CD4-positive, alpha-beta T cell (primary cell): ENCODE measurements at places on chromosomes 7 and 10. TPM values are rescaled to one million over a fixed set of nuclear protein-coding genes. Genes with fewer than 3 reads are reported as not detected.

DNA sequence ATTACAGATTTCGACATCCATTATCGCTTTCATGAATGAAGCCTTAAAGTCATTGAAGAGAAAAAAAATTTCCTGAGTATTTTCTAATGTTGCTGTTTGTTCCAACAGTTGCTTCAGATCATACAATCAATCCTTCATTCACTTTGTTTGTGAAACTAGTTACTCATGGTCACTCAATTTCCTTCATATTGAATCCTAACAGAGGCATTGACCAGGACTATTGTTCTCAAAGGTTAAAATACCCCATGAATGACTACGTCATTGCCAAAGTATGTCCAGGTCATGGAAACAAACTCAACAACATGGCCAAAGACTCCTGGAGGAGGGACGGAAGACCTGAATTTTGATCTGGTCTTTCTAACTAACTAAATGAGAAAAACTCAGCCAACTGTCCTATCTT, 54.0 kb upstream of the ABCB5 start:
- no peak for DNase-seq
- no peak overlapping the region for H3K4me3 ChIP-seq
- no peaks in the 10 kb centered on the region for H3K36me3 ChIP-seq
- H3K27me3 ChIP-seq: no peaks in the 10 kb centered on the region

- H3K27me3 ChIP-seq: no peaks in the 10 kb centered on the region
- H3K4me3 ChIP-seq: no peak overlapping the region
- no peak overlapping the region for H3K27ac ChIP-seq
- no peaks in the 10 kb centered on the region for H3K4me1 ChIP-seq
These were observed 84.4 kb upstream of the SEM1 start for GRCh38 chr7:96794063-96794462.

DNA sequence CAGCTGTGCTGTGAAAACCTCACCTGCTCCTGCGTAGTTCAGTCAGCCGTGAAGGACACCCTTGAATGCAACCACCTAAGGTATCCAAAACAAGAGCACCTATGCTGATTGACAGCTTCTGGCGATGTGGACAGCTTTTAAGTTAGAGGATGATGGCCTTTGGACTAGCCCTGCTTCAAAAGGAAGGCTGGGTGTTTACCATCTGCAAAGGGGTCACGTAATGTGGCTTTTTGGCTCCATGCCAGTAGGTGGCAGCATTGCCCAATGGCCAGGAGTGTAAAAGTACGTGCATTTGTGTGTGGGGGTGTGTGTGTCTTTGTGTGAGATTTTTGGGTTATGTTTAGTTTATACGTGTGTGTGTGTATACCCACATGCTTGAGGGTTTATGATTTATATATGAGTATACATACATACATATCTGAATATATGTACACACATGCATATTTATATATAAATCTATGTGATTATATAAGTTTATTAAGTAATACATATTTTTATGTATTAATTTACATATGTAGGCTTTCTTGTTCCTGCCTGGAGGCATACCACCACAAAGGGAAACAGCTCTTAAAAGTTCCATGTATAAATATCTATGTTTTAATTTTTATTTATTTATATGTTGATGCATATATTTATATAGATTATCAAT, 236.3 kb upstream of the ANKRD30A start:
- no peaks in the 10 kb centered on the region for H3K27me3 ChIP-seq
- H3K27ac ChIP-seq: no peak overlapping the region
- H3K4me1 ChIP-seq: no peaks in the 10 kb centered on the region
- no peak overlapping the region for H3K4me3 ChIP-seq
- peak; percentile 40 for DNase-seq
- no peaks in the 10 kb centered on the region for H3K36me3 ChIP-seq

- no peak for DNase-seq
- H3K4me3 ChIP-seq: no peak overlapping the region
- no peaks in the 10 kb centered on the region for H3K4me1 ChIP-seq
- no peaks in the 10 kb centered on the region for H3K36me3 ChIP-seq
- no peaks in the 10 kb centered on the region for H3K27me3 ChIP-seq
These were observed 240.7 kb downstream of the TFEC start for GRCh38 chr7:115789901-115790300.

GRCh38 chr10:128298587-128298986, 172.4 kb upstream of the MKI67 start:
- no peaks in the 10 kb centered on the region for H3K4me1 ChIP-seq
- no peak for DNase-seq
- no peak overlapping the region for H3K27ac ChIP-seq
- no peak overlapping the region for H3K4me3 ChIP-seq

DNA sequence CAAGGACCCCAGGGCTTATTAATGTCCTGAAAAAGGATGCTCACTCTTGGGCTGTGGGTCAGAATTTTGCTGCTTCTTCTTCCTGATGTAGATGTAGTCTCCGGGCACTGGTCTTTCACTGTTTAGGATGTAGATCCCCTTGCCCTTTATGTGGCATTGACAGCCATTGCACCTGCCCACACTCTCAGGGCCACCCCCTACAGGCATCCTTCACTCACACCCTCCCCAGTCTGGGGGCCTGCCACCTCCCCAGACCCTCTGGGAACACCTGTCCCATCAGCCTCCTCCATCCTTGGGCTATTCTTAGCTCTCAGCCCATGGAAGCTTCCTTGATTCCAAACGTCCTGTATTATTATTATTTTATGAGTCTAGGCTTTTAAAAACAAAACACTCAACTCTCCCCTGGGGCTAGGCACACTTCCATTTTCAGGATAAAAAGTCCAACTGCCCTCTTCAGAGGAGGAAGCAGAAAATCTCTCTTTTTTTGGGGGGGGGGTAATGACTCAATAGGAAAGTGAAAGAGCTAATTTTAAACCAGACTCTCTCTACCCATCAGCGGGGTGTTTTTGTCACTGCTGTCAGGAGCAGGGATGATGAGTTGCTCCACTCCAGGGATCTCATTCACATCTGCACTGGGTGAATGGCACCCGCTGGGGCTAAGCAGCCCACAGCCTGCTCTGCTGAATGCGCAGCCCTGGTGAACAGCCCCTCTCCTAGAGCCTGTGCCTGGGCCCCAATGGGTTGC, 11.5 kb upstream of the KLRG2 start:
- DNase-seq: no peak
- H3K4me1 ChIP-seq: peaks cover 7% of the 10 kb centered on the region
- H3K36me3 ChIP-seq: no peaks in the 10 kb centered on the region

- H3K36me3 ChIP-seq: no peaks in the 10 kb centered on the region
- no peak overlapping the region for H3K4me3 ChIP-seq
- no peak overlapping the region for H3K27ac ChIP-seq
- no peaks in the 10 kb centered on the region for H3K4me1 ChIP-seq
These were observed 36.2 kb downstream of the TBATA start for GRCh38 chr10:70748801-70749573.

DNA sequence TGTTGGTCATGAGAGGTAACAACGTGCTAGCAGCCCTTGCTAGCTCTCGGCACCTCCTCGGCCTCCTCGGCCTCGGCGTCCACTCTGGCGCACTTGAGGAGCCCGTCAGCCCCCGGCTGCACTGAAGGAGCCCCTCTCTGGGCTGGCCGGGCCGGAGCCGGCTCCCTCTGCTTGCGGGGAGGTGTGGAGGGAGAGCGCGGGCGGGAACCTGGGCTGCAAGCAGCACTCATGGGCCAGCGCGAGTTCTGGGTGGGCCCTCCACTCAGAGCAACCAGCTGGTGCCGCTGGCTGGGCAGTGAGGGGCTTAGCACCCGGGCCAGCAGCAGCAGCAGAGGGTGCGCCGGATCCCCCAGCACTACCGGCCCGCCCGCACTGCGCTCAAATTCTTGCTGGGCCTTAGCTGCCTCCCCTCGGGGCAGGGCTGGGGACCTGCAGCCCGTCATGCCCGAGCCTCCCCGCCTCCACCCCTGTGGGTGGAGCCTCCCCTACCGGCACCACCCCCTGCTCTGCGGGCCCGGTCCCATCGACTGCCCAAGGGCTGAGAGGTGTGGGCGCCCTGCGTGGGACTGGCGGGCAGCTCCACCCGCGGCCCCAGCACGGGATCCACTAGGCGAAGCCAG, 96.1 kb downstream of the PAXIP1 start:
- no peaks in the 10 kb centered on the region for H3K27me3 ChIP-seq
- no peak overlapping the region for H3K27ac ChIP-seq
- H3K4me1 ChIP-seq: no peaks in the 10 kb centered on the region
- H3K4me3 ChIP-seq: no peak overlapping the region
- no peak for DNase-seq
- H3K36me3 ChIP-seq: no peaks in the 10 kb centered on the region

GRCh38 chr10:120414946-120415345, 42.1 kb upstream of the PLPP4 start:
- no peak overlapping the region for H3K4me3 ChIP-seq
- no peak for DNase-seq
- H3K36me3 ChIP-seq: no peaks in the 10 kb centered on the region
- H3K27me3 ChIP-seq: no peaks in the 10 kb centered on the region
- H3K27ac ChIP-seq: no peak overlapping the region
- no peaks in the 10 kb centered on the region for H3K4me1 ChIP-seq

DNA sequence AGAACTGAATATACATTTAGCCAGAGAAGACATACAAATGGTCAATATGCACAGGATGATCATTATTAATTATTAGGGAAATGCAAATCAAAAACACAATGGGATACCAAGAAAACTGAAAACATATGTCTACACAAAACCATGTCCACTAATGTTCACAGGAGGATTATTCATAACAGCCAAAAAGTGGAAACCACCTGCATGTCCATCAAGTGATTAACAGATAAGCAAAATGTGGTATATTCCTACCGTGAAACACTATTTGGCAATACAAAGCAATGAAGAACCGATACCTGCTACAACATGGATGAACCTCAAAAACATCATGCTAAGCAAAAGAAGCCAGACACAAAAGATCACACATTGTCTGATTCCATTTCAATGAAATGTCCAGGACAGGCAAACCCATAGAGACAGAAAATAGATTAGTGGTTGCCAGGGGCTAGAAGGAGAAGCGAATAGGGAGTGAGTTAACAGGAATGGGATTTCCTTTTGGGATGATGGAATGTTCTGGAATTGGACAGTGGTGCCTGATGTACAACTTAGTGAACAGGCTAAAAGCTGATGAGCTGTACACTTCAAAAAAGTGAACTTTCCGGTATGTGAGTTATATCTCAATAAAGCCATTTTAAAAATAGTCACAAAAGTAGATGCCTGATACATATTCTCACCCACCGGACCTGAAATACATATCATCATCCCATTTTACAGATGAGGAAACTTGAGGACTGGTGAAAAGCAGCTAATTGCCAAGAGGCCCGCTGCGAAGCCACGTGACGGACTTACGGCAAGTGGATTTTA, 33.6 kb downstream of the HIPK2 start:
- H3K36me3 ChIP-seq: peaks cover 6% of the 10 kb centered on the region
- no peaks in the 10 kb centered on the region for H3K27me3 ChIP-seq
- no peak for DNase-seq
- no peak overlapping the region for H3K27ac ChIP-seq
- H3K4me3 ChIP-seq: no peak overlapping the region

DNA sequence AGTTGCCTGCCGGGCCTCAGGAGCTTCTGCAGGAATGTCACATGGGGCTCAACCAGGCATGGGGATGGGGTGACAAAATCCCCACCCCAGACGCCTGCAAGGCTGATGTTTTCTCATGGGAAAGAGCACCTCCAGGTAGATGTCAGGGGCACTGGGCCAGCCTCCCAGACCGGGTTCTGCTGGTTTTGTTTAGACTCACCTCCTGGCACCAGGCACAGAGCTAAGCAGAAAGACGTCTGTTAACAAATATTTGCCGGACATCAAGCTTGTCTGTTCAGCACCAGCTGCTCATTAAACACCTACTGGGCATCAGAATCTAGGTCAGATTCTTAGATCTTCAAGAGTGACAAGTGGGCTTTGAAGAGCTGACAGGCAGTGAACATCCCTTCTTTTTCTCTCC, 34.9 kb upstream of the TCERG1L start:
- no peak overlapping the region for H3K4me3 ChIP-seq
- H3K4me1 ChIP-seq: no peaks in the 10 kb centered on the region
- no peak for DNase-seq
- H3K27me3 ChIP-seq: no peaks in the 10 kb centered on the region

DNA sequence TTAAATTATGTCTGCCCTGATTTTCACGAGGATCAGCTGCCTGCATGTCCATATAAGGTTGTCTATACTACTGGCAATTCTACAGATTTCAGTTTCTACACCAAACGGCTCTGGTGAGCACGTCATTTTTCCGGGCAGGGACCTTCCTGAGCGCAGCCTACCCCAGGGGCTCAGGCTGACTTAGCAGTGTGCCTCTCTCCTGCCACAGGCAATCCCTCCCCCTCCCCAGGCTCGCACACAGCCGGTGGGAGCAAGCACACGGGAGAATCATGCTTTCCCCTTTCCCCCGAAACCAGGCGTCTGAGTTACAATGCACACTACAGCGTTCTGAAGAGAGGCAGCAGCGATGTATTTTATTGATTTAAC, 1.7 kb downstream of the KLF6 start:
- peak; percentile 45 for DNase-seq
- H3K4me3 ChIP-seq: peak overlapping the region; percentile 71
- H3K27me3 ChIP-seq: no peaks in the 10 kb centered on the region
- peaks cover 59% of the 10 kb centered on the region for H3K4me1 ChIP-seq
- peak overlapping the region; percentile 99 for H3K27ac ChIP-seq

GRCh38 chr10:101789686-101790085, 6.4 kb upstream of the NPM3 start:
- no peak overlapping the region for H3K4me3 ChIP-seq
- no peak for DNase-seq
- no peaks in the 10 kb centered on the region for H3K4me1 ChIP-seq
- H3K36me3 ChIP-seq: peaks cover 92% of the 10 kb centered on the region
- no peaks in the 10 kb centered on the region for H3K27me3 ChIP-seq
- H3K27ac ChIP-seq: no peak overlapping the region

GRCh38 chr10:59008452-59008851, 168.0 kb upstream of the PHYHIPL start:
- no peak overlapping the region for H3K27ac ChIP-seq
- H3K4me3 ChIP-seq: no peak overlapping the region
- no peaks in the 10 kb centered on the region for H3K4me1 ChIP-seq
- H3K36me3 ChIP-seq: no peaks in the 10 kb centered on the region
- no peak for DNase-seq

- H3K27ac ChIP-seq: no peak overlapping the region
- H3K4me3 ChIP-seq: no peak overlapping the region
- H3K36me3 ChIP-seq: no peaks in the 10 kb centered on the region
- no peaks in the 10 kb centered on the region for H3K4me1 ChIP-seq
- H3K27me3 ChIP-seq: no peaks in the 10 kb centered on the region
These were observed 17.6 kb upstream of the SCIN start for GRCh38 chr7:12552876-12553275.

- no peaks in the 10 kb centered on the region for H3K36me3 ChIP-seq
- no peaks in the 10 kb centered on the region for H3K4me1 ChIP-seq
- DNase-seq: no peak
- no peak overlapping the region for H3K4me3 ChIP-seq
- H3K27me3 ChIP-seq: peaks cover 13% of the 10 kb centered on the region
These were observed 53.2 kb downstream of the GCC1 start for GRCh38 chr7:127532151-127532550.

The SEMA3E gene
- total RNA-seq: not detected

The CHST3 gene
- total RNA-seq: not detected

The NPTX2 gene
- not detected for total RNA-seq

The EGR2 gene
- total RNA-seq: 3.2 TPM

The CABCOCO1 gene
- total RNA-seq: not detected
